ENCODE measurements at places on chromosomes 16 and 17. TPM values are rescaled to one million over a fixed set of nuclear protein-coding genes. Genes with fewer than 3 reads are reported as not detected.
A peak's percentile ranks its signal among the peaks of the same experiment; 100 is the strongest.

DNA sequence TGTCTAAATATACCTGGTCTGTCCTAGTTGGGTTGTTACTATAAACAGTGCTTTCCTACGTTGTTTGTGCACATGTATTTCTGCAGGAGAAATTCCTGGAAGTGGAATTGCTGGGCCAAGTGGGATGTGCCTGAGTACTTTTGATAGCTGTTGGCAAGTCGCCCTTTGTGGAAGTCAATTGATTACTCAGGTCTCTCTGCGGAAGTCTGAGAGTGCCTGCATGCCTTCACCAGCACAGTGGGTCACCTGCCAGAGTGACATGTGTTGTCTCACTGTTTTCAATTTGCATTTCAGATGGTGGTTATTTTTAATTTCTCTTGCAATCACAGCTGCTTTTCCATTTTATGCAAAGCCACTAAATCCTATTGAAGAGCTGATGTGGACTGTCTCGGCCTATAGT lies 2.3 kb upstream of the MVD start:
- no peaks in the 10 kb centered on the region for H3K27me3 ChIP-seq
- H3K27ac ChIP-seq = no peak overlapping the region
- no peak overlapping the region for H3K4me3 ChIP-seq
- no peaks in the 10 kb centered on the region for H3K36me3 ChIP-seq
- H3K4me1 ChIP-seq = peaks cover 10% of the 10 kb centered on the region
- no peak for DNase-seq

DNA sequence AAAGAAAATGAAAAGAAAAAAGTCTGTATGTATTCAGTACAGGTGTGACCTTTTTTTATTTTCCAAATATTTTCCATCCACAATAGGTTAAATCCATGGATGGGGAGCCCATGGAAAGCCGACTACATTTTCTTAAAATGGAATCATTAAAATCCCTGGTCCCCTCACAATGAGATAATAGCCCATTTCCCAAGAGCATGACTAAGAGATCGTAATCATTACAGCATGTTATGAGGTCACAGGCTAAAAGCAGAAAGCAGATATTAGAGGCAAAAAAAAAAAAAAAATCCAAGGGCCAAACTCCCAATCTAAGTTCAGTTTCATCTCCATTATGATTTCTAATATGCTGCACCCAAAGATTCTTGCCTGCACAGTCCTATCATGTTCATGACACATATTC lies 44.7 kb downstream of the CYTH1 start:
- no peak overlapping the region for H3K27ac ChIP-seq
- H3K4me3 ChIP-seq = no peak overlapping the region
- DNase-seq = peak; percentile 41
- H3K36me3 ChIP-seq = no peaks in the 10 kb centered on the region
- peaks cover 25% of the 10 kb centered on the region for H3K4me1 ChIP-seq
- H3K27me3 ChIP-seq = no peaks in the 10 kb centered on the region

GRCh38 chr17:72357764-72358365 lies 237.0 kb downstream of the SOX9 start:
- H3K4me1 ChIP-seq = peaks cover 55% of the 10 kb centered on the region
- H3K27ac ChIP-seq = peak overlapping the region; percentile 29
- H3K27me3 ChIP-seq = no peaks in the 10 kb centered on the region
- H3K4me3 ChIP-seq = no peak overlapping the region
- no peaks in the 10 kb centered on the region for H3K36me3 ChIP-seq

Gene HS3ST6
- not detected for total RNA-seq

- H3K27ac ChIP-seq = no peak overlapping the region
- no peaks in the 10 kb centered on the region for H3K27me3 ChIP-seq
- peak; percentile 59 for DNase-seq
- H3K4me1 ChIP-seq = peaks cover 5% of the 10 kb centered on the region
- no peaks in the 10 kb centered on the region for H3K36me3 ChIP-seq
- H3K4me3 ChIP-seq = no peak overlapping the region
These were observed 11.5 kb upstream of the PITPNA start for GRCh38 chr17:1573932-1574696.
